NCI-H1694 (cell line): ENCODE measurements at places on chromosomes 16 and 17.

DNA sequence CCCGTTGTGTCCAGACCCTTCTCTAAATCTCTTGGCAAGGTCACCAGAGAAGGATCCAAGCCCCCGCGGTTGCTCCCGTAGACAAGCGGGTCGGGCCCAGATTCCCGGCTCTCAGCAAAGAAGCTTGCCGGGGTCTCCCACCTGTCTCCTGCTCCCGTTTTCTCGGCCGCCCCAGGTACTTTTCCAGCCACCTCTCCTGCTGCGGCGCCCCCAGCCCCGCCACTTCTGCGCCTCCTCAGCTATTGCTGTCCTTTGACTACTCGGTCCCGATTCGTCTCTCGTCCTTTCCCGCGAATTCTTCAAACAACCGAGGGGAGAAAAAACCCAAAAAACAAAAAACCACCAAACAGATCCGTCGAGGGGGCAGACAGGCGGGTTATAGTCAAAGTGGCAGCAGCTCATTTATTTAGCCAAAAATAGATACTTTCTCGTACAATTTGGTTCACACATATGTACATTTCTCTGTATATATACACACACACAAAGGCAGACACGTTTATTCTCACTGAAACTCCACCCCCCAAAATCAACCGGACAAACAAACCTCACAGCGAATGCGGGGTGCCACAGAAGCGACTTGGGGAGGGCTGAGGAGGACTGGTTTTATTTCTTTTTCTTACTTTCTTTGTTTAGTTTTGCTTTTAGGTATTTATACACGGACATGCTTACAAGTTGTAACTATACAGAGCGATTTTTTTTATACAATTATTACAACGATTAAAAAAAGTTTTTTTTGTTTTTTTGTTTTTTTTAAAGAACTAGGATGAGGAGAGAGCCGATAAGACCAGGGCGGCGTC is 3.5 kb downstream of the IRX3 start:
- no peak for DNase-seq

DNA sequence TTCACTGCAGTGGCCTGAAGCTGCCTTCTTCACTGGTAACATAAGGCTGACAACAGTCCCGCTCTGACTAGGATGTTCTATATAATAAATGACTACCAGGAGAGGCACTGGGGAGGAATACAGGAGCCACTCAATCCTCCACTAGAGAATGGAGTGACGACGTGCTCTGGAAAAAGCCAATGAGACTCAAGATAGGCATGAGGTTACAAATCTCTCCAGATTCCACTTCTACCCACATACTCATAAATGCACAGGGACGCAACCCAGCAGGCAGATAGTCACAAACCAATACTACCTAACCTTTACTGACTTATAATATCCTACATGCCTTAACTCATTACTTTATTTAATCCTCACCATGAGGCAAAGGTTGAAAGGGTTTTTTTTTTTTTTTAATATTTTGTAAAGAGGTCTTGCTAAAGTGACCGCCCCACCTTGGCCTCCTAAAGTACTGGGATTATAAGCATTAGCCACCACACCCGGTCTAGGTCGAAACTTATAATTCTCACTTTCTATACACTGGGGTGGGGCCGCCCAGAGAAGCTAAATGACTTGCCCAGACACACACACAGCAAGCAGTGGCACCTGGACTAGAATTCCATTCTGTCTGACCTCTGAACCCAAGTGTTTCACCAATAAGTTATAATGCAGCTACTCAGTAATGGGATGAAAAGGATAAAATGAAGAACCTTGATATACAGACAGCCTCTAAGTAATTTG is 33.7 kb downstream of the TOM1L2 start:
- DNase-seq: no peak

DNA sequence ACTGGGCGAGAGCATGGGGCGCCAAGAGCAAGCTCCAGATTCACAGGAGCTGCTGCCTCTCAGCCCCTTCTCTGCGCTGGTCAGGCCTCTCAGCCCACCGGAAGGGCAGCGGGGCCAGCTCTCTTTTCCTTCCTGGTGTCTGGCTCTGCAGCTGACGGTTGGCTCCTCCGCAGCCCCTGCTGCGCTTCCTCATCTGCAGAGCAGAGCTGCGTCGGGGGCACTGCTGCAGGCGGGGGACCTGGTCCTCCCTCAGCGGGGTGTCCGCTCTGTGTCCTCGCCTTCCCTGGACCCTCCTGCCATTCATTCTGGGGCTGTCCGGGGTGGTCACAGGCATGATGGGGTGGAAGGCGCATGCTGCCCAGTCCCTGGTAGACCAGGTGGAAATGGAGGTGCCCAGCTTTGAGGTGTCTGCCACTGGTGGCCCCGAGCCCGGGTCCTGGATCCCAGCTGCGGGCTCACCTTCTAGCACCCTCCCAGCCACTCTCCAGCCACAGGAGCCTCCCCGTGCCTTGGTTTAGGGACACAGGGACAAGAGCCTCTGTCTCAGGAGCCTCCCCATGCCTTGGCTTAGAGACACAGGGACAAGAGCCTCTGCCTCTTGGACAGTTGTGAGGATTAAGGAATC is 84.8 kb downstream of the IRF8 start:
- no peak for DNase-seq

- DNase-seq: no peak
Measured at GRCh38 chr17:4679658-4680057, 24.3 kb downstream of the PELP1 start.

- no peak for DNase-seq
Measured at GRCh38 chr16:77585379-77586251, 136.7 kb upstream of the NUDT7 start.

GRCh38 chr16:57128771-57129389 is 36.5 kb downstream of the CPNE2 start:
- DNase-seq: no peak

GRCh38 chr16:67534431-67534830 is 5.8 kb downstream of the RIPOR1 start:
- DNase-seq: no peak

GRCh38 chr17:15112846-15113617 is 152.1 kb downstream of the PMP22 start:
- no peak for DNase-seq

- DNase-seq: no peak
Measured at GRCh38 chr16:53523971-53524548, 21.1 kb upstream of the AKTIP start.

GRCh38 chr17:56740481-56740880 is 93.2 kb downstream of the C17orf67 start:
- no peak for DNase-seq

DNA sequence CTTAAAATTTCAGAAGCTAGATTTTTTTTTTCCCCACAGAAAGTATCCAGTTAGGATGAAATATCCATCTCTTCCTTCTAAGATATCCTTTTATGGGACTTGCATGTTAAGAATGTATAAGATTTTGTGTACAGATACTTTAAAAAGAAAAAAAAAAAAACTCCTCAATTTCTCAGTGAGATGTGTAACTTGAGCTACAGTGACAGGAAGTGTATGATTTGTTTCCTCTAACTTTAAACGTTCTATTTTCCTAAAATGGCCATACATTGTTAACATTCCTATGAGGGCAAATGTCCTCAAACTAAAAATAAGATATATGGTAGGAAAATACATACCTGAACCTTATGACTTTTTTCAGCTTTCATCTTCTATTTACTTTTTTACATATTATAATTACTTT is 8.9 kb downstream of the FBXO47 start:
- no peak for DNase-seq
